ENCODE measurements at places on chromosomes 3 and 15.

DNA sequence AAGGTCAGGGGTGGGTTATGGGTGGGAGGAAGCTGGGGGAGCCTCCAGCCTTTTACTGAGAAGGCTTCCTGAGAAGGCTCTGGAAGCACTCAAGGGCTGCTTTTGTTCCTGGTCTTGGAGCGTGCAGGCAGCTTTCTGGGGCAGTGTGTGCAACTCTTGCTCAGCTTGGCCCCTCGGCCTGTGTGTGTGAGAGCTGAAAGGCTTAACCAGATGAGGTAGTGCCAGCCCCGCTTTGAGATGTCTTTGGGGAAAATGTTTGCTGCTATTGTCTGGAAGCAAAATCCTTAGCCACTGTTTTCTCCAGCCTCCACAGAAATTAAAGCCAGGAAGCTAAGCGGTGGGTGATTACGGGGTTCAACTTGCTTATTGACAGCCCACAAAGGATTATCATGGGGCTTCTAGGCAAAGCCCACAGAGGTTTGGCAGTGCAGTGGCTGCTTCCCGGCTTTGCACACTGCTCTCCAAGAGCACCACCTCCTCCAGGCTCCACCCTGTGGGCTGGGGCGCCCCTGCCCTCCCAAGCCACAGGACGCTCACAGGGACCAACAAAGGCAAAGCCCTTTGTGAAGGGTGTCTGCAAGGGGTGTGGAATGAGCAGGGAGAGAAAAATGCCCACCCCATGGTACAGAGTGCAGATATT, 121.7 kb upstream of the TLE3 start:
- DNase-seq = peak; percentile 17

DNA sequence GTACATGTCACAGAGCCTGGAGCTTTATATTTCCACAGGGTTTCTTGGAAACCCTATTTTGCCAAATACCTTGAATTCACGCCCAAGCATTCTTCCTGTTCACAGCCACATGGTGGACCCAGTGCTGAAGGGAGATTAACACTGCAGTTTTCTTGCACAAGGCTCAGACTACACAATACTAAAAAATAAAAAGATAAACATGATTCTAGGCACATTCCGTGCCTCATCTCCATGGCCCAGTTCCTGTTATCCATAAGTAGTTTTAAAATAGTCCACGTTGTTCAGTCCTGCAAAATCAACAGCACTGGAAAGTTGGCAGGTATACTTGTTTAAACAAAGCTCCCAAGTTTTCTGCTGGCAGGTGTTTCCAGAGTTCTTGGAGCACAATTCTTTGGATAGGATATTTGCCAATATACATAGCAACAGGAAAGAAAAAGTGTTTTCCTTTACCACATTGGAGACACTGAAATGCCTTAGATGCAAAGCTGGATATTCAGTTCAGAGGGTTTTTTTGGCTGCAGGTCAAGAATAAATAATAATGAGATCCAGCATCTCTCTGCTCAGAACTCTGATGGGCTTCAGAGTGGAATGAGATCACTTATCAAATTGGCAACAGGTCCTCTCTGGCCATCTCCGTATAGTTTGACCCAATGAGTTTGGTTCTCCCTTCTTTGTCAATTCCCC, 88.1 kb upstream of the TGFBR2 start:
- DNase-seq = no peak

DNA sequence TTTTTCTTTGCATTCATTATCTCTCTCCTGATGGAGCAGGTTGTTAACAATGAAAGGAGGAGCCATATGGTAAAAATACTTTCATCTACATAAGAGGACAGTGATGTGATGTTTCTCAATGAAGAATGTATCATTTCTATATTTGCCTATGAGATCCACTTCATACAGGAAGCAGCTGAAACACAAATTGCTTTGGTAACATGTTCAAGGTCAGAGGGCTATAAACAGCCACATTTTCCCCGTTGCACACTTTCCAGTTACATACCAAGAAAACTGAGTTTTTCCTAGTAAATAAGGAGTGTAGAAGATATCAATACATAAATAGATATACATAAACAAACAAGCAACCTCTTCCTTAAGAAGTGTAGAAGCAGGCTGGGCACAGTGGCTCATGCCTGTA, 32.6 kb upstream of the GYG1 start:
- DNase-seq = no peak

DNA sequence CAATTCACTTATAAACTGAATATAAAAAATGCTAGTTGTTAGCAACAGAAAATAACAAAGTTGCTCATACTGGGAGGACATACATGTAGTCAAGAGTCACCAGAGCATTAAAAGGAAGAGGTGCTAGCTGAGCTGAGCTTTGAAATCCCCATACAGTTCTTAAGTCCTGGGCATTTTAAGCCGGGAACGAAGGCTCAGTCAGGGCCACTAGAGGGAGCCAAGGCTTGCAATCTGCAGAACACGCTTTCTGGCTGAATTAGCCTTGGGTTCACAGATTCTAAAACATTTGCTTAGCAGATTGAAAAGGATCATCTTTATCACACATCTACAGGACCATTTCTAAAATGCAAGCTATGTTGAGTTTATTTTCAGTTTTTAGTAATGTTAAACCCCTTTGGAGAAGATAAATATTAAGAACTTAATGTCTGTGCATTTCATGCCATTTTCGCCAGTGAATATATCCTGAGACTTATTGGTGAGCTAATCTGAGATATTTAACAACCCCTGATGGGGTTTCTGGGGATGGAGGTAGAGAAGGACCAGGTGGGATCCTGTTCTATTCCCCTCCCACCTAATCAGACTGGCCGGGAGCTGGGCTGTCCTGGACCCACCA, 26.3 kb upstream of the MNS1 start:
- DNase-seq = no peak

DNA sequence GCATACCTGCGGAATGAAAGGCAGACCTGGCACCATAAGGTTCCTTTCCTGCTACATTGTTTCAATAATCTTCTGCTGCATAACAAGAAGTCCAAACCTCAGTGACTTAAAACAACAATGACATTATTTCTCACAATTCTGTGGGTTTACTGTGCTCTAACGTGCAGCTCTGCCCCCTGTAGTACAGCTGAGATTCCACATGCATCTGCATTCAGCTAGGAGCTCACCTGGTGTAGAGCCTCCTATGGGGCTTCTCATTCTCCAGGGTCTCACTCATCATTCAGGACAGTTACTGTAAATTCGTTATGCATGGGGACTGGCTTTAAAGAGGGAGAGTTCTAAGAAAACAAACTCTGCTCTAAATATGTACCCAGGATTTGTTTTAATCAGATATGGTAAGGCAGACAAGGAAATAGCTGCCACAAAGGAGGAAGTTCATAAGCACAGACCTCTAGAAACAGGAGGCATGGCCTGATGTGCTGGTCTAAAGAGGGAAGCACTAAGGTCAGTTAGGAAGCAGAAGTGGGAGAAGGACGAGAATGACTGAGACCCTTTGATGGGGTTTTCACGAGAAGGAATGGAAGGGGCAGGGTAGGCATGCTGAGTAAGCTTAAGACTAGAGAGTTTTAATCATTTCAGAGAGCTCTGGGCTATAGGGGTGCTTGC, 347.0 kb downstream of the NEK10 start:
- DNase-seq = no peak

DNA sequence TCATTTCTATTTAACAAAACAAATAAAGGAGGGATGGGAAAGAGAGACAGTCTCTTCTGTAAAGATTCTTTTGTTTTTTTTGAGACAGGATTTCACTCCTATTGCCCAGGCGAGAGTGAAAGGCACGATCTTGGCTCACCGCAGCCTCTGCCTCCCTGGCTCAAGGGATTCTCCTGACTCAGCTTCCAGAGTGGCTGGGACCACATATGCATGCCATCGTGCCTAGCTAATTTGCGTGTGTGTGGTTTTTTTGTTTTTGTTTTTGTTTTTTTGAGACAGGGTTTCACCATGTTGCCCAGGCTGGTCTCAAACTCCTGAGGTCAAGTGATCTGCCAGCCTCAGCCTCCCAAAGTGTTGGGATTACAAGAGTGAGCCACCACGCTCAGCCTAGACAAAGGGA, 23.3 kb downstream of the STAG1 start:
- no peak for DNase-seq

- DNase-seq = no peak
Measured at GRCh38 chr3:44060164-44060563, 181.5 kb upstream of the TOPAZ1 start.

DNA sequence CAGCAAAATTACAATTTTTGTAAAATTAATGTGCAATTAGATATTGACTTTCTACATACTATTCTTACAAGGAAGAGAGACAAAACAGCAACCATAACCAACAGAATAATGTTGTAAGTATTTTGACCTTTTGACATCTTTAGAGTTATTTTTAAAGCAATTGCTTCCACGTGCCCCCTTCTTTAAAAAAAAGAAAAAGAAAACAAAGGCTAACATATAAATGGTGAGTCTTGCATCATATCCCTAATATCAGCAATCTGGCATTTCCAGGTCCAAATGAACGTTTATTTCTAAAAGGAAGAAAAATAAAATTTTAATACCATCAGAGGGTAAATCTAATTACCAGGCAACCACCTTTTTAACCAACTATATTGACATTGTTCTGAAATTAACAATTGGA, 19.3 kb upstream of the STRIT1 start:
- DNase-seq = no peak

GRCh38 chr3:40130721-40131120, 178.8 kb upstream of the EIF1B start:
- DNase-seq = no peak

- no peak for DNase-seq
Measured at GRCh38 chr15:23035964-23036566, 3.3 kb downstream of the TUBGCP5 start.

DNA sequence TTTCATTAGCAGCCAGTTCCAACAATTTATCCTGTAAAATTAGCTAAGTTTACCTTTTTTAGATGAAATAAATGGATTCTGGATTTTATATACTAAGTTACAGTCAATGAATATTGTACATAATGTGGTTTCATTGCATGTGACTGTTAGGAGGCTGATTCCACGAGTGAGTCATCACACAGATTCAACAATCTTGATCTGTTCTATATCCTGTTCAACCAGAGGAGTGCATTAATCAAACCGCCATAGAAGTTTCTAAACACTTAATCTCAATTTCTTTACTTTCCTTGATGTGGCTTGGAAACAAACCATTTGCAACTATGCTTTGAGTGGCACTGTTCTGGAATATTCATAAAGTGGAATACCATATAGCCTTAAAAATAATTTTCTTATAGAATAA, 15.3 kb downstream of the DNAJC13 start:
- no peak for DNase-seq

DNA sequence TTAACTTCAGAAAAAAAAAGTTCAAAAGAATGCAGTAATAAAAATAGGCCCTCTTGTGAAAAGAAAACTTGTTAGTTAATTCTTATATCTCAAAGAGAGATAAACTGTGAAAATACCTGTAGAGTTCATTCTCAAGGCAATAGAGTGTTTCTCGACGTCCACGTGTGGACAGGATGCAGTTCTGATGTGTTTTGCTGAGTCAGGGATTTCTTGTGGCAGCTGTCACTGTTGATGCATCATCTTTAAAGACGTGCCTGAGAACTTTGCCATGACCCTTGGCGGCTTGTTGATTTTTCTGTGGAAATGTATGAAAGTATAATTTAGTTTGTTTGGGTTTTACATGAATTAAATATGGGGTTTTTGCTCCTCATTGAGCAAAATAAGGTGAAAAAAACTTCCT, 702.2 kb downstream of the NLGN1 start:
- no peak for DNase-seq

DNA sequence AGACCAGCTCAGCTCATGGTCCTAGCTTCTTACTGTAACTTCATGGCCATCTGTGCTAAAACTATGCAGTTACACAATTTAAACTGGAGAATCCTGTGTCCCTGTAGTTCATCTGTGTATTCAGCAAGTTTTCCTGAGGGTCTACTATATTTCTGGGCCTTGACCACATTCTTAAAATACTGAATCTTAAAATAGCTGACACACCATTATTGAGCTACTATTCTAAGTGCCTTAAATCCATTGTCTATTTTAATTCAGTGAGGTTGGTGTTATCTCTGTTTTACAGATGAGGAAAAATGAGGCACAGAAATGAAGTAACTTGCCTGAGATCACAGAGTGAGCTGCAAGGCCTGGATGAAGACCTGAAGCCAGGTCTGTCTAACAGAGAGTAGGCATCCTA, 22.0 kb downstream of the MYLK start:
- no peak for DNase-seq

DNA sequence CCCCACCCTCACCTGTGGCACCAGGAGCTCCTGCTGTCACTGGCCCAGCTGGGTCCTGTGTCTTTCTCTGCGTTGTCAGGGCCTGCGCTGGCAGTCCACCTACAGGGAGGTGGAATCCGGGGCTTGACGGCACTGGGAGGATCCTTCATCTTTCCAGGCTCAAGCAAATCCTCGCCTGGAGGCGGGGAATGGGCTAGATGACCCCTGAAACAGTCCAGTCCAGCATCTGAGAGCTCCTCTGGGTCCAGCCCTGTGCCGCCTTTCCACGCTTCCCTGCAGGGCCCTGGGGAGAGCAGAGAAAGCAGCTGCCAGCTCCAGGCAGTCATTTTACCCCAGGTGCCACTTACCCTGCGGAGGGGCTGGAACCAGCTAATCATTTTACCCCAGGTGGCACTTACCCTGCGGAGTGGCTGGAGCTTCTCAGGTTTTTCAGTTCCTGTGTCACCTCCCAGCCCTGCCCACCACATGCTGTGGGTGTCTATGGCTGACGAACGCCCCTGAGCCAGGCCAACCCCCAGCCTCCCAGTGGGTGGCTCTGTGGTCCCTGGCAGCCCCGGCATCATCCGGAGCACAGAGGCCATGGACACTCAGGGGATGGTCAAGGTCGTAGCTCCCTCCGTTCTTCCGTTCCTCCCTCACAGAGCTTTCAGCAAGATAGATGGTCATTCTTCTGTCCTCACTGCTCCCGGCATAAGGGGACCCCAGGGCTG, 17.9 kb upstream of the ADIPOQ start:
- DNase-seq = no peak

GRCh38 chr15:78018946-78019644, 58.4 kb downstream of the TBC1D2B start:
- no peak for DNase-seq

GRCh38 chr15:75739791-75740190, 27.1 kb upstream of the CSPG4 start:
- DNase-seq = no peak

GRCh38 chr3:108102420-108103039, 11.7 kb upstream of the CD47 start:
- no peak for DNase-seq

GRCh38 chr15:97745481-97746071, 214.9 kb upstream of the ARRDC4 start:
- no peak for DNase-seq

DNA sequence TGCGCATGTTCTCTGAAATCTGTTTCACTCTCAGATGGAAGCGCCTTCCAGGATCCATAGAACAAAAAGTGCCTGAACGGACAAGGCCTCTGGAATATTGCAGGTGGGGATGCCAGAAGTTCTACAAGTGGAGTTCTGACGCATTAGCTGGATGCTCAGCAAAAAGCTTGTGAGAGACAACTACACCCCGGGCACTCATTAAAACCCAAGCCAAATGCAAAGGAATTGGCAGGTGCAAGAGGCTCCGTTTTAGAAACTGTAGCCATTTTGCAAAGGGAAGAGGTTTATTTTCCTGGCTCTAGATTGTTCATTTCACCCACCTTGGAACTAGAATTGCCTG, 35.2 kb upstream of the SLC24A5 start:
- no peak for DNase-seq

Measured in nucleus accumbens (tissue), 56 donors.